Gastroesophageal sphincter (tissue), 4 donors: ENCODE measurements at places on chromosomes 7 and 10.

DNA sequence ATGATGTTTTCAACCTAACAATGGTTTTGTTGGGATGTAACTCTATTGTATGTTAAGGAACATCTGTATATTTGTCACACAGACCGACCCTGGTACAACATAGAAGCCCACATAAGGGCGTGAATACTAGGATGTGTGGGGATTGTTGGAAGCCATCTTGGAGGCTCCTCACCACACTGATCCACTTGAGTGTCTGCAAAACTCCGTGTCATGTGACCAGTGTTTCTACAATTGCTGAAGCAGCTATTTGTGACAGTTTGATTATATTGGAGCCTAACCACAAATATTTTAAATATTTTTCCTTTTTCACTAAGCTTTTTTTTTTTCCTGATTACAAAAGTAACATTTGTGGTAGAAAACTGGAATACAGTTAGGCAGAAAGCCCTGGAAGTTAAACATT, 27.9 kb downstream of the RALA start:
- ATAC-seq = no peak

DNA sequence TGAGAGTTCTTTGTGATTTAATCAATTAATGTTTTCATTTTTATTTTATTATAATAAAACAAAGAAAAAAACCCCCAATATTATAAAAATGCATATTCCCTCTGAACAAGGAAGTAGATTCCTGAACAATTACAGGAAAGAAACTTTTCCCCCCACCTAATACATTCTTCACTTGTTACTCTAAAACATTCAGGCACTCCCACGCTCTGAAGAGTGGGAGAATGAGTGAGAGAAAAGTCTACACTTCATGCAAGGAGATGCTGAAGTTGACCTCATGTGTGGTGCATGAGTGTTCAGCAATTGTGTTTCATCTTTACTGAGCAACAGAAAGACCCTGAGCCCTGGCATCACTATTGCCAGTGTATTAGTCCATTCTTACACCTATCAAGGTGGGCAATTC, 244.2 kb upstream of the IGFBP3 start:
- ATAC-seq = no peak

- ATAC-seq = no peak
These were observed 18.5 kb upstream of the C10orf67 start for GRCh38 chr10:23362879-23363792.

- no peak for ATAC-seq
These were observed 43.2 kb downstream of the VKORC1L1 start for GRCh38 chr7:65915921-65916657.

GRCh38 chr10:78185693-78186055, 152.0 kb downstream of the RPS24 start:
- peak; percentile 58 for ATAC-seq

DNA sequence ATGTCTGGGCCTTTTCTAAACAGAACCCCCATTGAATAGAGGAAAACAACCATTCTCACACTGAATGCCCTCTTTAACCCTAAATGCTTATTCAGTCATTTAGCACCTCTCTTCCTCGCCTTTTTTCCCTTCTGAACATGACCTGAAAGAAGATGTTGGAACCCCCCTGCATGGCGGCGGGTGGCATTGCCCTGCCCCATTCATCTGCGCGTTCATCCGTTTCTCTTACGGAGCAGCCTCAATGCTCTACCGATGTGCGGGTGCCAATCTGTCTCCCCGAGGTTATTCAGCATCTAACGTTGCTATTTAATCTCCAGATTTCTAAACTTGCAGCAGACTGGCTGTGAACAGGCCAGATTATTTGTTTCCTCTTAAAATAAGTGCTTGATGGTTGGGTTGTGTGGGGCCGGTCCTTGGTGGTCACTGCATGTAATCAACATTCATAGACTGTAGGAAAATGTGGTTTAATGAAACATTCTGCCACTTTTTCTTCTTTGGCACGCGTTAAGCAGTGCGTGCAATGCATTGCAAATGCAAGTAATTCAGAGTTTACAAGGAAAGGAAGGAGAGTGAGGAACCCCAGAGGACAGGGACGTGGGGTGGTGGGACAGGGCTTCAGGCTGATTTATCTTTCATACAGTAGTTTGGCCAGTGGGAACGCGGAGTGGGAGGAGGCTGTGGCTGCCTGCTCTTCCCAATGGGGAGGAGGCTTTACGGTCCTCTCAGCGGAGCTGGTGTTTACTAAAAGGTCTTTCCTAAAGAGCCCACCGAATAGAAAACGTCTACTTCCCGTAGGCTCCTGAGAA, 286.7 kb downstream of the DPP6 start:
- no peak for ATAC-seq
